COR-L47 (cell line): ENCODE measurements at places on chromosomes 3 and 15.

DNA sequence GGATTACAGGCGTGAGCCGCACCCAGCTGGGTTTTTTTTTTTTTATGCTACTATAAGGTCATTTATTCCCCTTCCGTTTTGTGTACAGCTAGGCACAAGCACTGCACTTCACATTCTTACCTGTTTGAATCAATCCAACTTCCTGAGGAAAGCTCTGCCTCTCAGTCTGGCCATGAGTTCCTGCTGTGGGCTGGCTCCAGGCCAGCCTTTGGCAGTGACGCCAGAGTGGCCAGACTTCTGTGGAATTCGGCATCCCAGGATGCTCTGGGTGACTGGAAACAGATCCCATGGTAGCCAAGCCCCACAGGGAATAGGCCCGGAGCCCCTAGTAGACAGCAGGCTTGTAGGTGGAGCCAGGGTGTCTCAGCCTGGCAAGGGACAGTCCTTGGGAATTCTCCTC is 21.5 kb upstream of the TIMP4 start:
- no peak for DNase-seq

- no peak for DNase-seq
These were observed 75.0 kb downstream of the CORO2B start for GRCh38 chr15:68653801-68654200.

- DNase-seq, result no peak
These were observed 40.1 kb upstream of the CAPN3 start for GRCh38 chr15:42319206-42319605.

GRCh38 chr3:184306341-184306972 is 7.4 kb downstream of the PSMD2 start:
- DNase-seq, result no peak

DNA sequence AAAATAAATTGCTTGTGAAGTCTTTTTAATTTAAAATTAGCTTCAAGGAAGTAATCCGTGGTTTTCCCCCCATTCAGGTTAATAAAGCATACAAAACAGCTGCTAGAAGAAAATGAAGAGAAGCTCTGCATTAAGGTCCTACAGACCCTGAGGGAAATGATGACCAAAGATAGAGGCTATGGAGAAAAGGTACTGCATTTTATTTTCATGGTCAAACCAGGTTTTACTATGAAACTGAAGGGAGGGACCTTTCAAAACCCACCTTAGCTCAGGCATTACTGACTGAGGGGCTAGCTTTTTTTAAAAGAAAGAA is 218.5 kb downstream of the ITPR1 start:
- no peak for DNase-seq

- no peak for DNase-seq
These were observed 922.2 kb downstream of the TUSC7 start for GRCh38 chr3:117631781-117632180.

DNA sequence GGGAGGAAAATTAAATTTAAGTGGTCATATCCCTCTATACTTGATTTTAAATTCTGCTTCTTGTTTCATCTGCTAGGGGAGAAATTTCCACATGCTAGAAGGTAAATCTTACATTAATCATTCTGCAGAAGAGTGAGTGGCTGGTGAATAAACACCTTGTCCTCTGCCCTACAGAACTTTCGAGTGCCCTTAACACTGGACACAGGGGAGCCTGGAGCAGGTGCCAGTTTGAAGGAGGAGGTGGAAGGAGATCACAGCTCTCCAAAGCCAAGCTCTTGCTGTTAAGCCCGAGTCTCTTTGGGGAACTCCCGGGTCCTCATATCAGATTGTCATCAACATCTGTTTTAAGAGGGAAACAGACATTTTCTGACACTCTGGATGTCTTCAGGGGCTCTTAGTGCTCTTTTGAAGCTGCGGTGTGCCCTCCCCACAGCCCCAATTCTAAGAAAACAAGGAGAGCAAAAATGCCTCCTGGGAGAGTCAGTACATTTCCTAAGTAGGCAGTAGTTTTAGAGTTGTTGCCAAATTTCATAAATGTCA is 31.3 kb downstream of the LAMP3 start:
- DNase-seq, result no peak

GRCh38 chr3:47617086-47618010 is 38.7 kb upstream of the CSPG5 start:
- no peak for DNase-seq

DNA sequence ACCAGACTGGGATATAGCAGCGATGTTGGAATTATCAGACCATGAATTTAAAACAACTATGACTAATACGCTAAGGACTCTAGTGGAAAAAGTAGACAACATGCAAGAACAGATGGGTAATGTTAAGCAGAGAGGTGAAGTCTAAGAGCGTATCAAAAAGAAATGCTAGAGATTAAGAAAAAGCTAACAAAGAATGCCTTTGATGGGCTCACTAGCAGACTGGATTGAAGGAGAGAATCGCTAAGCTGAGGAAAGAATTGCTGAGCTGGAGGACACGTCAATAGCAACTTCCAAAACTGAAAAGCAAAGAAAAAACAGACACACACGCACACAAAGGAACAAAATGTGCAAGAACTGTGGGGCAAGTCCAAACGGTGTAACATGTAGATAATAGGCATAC is 20.0 kb upstream of the CMTM6 start:
- no peak for DNase-seq

DNA sequence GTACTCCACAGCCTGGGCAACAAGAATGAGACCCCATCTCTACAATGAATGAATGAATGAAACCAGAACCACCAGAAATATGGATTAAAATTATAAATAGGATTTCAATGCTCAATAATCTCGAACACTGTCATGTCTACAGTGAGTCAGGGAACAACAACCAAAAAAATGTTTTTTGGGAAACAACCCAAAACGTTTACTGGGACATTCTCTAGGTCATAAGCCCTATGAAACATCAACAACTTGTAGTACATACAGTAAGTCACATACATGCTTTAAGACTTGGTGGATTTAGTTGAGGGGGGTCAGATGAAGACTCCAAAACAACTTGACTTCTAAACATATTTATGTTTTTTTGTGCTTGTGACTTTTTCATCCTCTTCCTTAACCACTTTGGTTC is 511.2 kb downstream of the FOXP1 start:
- no peak for DNase-seq

DNA sequence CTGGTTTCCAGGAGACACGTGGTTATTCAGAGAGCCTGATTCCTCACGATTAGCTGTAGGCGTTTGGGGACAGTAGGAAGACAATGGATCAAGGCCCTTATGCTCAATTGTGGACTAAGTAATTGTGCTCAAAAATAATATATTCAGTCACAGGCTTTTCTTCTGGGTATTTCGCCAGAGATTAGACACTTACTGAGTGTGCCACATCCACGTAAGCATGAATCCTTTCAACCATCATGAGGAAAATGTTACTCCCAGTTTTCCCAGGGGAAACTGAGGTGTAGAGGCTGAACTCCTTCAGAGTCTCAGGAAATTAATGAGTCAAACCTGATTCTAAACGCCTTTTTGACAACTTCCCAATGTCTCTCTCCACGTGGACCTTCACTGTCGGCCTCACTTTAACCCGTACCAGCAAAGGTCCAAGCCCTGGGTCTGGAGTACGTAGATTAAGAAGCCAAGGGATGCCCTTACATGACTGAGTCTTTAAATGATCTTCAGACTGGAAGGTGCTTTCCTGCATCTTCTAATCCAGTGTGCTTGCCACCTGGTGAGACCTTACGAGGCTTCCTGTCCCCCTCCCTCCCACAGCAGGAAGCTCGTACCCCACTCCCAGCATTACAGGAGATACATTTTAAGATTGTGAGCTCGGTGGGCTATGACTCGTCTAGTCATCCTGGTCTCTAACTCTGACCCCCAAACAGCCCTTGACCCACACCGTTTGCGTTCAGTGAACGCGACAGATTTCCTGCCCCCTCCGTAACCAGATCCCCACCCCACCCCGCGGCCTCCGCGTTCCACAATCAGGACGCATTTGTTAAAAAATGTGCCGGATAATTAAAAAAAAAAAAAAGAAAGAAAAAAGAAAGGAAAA is 1.7 kb downstream of the PKM start:
- no peak for DNase-seq

GRCh38 chr3:23055733-23056376 is 147.3 kb upstream of the UBE2E2 start:
- DNase-seq, result no peak
